ENCODE measurements at places on chromosomes 3 and 15.

DNA sequence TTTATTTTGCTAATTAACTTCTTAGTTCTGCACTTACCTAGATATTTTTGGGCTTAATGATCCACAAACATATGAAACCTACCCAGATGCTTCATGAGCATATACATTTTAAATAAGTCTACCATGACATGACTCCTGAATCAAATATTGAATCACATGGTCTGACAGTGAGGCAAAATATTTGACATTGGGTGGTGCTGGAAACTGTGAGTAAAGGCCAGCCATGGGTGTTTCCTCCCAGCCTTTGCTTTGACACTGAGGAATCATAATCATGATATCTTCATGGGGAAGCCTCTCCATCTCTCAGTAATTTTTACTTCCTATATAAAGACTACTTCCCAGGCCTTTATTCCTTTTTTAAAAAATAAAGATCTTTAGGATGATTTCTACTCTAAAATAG, 22.8 kb upstream of the SSR3 start:
- DNase-seq, result no peak

DNA sequence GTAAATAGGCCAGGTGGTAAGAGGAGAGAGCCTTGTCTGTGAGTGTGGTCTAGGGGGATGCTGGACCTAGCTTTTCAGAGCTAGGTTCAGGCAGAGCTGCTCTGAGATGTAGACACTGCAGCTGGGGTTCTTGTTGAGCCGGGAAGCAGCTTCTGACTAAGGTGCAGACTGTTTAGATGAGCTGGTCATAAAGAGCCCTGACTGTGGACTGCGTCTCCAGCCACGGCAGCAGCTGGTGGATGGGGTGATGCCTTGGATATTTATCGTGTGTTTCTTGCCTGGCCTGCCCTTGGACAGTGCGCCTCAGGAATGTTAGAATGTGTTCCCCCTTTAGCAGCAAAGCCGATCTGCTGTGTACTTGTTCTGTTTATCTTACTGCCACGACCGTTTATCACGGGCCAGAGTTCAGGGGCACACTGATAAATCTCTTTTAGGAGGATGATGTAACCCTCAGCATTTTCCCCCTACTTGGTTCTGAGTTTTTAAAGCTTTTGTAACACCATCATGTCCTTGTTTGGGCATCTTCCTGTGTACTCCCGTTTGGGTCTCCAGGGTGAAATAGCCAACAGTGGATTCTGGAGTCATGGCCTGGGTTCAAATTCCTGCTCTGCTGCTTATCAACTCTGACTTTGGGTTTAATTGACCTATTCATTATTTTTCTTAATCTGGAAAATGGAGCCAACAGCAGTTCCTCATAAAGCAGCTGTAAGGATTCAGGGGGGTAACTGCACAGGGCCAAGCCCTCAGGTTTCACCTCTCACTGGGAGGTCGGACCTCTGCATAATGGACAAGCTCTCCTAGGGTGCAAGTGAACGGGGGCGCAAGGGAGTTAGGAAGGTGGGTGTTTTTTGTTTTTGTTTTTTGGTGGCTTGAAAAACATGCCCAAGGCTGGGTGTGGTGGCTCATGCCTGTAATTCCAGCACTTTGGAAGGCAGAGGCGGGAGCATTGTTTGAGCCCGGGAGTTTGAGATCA, 51.4 kb downstream of the FLNB start:
- DNase-seq, result no peak

GRCh38 chr3:100518983-100519382, 26.6 kb downstream of the TMEM45A start:
- DNase-seq, result no peak

DNA sequence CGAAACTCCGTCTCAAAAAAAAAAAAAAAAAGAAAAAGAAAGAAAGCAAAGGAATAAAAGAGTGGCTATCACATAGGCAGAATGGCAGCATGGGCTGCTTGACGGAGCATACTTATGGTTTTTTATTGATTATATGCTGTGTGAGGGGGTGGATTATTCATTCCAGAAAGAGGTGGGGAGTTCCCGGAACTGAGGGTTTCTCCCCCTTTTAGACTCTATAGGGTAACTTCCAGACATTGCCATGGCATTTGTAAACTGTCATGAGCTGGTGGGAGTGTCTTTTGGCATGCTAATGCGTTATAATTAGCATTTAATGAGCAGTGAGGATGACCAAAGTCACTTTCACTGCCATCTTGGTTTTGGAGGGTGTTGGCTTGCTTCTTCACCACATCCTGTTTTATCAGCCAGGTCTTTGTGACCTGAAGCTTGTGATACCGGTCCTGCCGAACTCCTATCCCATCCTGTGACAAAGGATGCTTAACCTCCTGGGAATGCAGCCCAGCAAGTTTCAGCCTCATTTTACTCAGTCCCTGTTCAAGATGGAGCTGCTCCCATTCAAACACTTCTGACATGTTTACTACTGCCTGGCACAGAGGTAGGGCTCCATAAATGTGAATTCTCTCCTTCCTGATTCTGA, 15.8 kb upstream of the ABHD17C start:
- no peak for DNase-seq

GRCh38 chr3:153113541-153113940, 48.5 kb upstream of the RAP2B start:
- DNase-seq, result no peak
